ENCODE measurements at places on chromosomes 1 and 21. TPM values are rescaled to one million over a fixed set of nuclear protein-coding genes. Genes with fewer than 3 reads are reported as not detected.

Gene TMPRSS2
- not detected for total RNA-seq

Gene CAMTA1
- total RNA-seq: 63.1 TPM

Gene OPTC
- total RNA-seq: not detected

Gene PIK3CD
- 1.1 TPM for total RNA-seq

Gene DCST1
- not detected for total RNA-seq

Gene CD46
- total RNA-seq: 111 TPM

Gene TTC39A
- 3.3 TPM for total RNA-seq

Gene KCNA3
- not detected for total RNA-seq

Gene AIM2
- not detected for total RNA-seq

Gene RLF
- 18.6 TPM for total RNA-seq

Gene KIAA1614
- 7.6 TPM for total RNA-seq

Gene CCDC27
- not detected for total RNA-seq
